ENCODE measurements at places on chromosomes 11 and 22. TPM values are rescaled to one million over a fixed set of nuclear protein-coding genes. Genes with fewer than 3 reads are reported as not detected.

The GRAMD1B gene
- 17.0 TPM for total RNA-seq

The POTEH gene
- total RNA-seq, result not detected

The TTC9C gene
- 50.9 TPM for total RNA-seq

The RAPSN gene
- total RNA-seq, result not detected

The IL10RA gene
- total RNA-seq, result 0.43 TPM

The OVOL1 gene
- 0.85 TPM for total RNA-seq

The DDTL gene
- 2.3 TPM for total RNA-seq

The OR2AG2 gene
- 0.34 TPM for total RNA-seq

The OR5B21 gene
- not detected for total RNA-seq

The OR52I1 gene
- total RNA-seq, result 0.16 TPM

The PDGFB gene
- total RNA-seq, result 0.50 TPM

The HSPB2 gene
- 2.0 TPM for total RNA-seq

The SLC22A25 gene
- 0.10 TPM for total RNA-seq

The FOLR3 gene
- not detected for total RNA-seq

The FGF3 gene
- total RNA-seq, result not detected

DNA sequence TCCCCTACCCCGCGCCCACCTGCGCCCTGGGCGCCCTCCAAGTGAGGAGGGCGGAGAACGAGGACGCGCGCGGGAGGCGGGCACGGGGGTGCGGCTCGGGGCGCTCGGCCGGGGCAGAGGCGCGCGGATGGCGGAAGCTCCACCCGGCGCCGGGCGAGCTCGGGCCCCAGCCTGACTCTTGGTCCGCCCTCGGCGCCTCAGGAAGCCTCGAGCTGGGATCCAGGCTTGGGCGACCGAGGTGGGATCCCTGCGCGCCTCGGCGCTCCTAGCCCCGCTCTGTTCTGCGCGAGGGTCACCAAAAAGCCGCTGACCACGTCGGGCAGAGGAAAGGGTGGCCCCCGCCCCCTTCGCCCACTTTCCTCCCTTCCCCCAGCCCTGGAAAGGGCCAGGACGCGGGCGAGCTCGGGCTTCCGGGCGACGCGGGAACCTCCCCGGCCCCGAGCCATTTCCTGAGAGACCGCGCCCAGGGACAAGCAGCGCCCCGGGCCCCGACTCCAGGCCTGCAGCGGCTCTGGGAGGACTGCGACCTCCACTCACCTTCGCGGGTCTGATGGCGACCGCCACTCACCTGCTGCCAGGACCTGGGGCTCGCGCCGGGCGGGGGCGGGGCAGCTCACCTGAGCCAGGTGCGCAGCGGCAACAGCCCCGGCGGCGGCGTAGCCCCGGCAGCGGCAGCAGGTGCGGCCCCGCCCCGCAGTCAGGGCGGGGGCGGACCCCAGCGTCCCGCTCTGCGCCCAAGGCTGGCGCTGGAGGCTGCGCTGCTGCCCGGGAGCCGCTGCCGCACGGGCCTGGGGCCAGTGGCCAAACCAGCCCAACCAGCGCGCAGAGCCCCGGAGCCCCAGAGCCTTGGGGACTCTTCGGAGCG is 2.2 kb upstream of the SIGIRR start:
- ATAC-seq, result peak; percentile 43

- ATAC-seq, result peak; percentile 43
Measured at GRCh38 chr11:32309530-32310213, 125.7 kb downstream of the WT1 start.

DNA sequence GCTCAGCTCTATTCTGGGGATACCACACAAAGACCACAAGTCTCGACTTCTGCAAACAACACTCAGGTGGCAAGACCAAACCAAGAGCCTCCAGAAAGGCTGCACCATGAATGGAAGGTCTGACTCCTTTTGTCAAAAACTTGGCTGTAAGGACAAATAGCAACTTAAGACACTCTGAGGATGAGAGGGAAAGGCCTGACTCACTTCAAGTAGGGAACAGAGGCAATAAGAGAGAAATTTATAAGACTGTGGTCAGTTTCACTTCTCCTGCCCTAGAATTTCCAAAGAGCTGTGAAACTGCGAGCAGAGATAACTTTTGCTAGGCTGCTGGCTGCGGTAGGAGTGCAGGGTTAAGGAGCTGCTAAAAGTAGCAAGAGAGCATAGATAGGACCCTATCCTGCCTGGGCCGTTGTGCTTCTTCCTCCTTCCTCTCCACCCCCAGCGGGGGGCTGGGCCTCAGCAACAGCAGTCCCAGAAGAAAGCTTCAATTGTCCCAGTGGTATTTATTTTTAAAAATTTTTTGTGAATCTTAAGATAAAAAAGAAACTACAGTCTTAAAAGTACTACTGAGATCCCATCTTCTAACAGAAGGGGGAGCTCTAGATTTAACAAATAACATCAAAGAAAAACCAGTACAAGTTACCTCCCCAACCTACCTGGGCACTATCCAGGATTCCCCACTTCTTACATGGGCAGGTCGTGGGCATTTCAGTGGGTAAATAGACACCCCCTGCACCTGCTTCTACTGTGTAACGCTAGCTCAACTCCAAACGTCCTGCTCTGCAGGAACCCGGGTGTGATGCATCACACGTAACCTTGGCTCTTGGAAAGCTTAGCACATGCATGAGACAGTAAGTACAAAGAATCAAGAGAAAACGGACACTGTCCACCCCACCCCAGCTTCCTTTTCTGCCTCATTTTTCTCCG is 66.4 kb downstream of the SGSM3 start:
- ATAC-seq, result peak; percentile 25

- no peak for ATAC-seq
Measured at GRCh38 chr11:74744277-74744676, 4.4 kb upstream of the RNF169 start.

- ATAC-seq, result no peak
Measured at GRCh38 chr11:14124350-14124749, 161.8 kb downstream of the SPON1 start.

DNA sequence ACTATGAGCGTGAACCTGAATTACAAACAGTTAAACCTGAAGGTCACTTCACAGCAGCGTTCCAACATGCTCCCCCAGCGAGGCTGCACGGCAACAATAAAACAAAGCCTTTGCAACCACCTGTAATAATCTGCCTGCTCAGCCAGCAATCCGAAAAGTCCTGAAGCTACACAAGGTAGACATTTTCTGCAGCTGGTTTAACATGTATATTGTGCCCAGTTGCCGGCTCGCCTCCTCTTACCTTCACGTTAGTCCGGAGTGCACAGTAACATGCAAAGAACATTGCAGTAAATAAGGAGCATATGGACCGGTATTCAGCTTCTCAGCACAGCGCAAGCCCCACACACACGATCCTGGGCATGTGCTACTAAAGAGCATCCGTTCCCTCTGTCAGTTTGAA is 704.3 kb downstream of the DLG2 start:
- no peak for ATAC-seq

DNA sequence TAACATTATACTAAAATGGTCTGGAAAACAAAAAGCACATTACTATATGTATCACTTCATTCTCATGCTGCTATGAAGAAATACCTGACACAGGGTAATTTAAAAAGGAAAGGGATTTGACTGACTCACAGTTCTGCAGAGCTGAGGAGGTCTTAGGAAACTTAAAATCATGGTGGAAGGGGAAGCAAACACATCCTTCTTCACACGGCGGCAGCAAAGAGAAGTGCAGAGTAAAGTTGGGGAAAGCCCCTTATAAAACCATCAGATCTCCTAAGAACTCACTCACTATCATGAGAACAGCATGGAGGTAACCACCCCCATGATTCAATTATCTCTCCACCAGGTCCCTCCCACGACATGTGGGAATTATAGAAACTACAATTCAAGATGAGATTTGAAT is 60.0 kb downstream of the FAM181B start:
- ATAC-seq, result no peak

DNA sequence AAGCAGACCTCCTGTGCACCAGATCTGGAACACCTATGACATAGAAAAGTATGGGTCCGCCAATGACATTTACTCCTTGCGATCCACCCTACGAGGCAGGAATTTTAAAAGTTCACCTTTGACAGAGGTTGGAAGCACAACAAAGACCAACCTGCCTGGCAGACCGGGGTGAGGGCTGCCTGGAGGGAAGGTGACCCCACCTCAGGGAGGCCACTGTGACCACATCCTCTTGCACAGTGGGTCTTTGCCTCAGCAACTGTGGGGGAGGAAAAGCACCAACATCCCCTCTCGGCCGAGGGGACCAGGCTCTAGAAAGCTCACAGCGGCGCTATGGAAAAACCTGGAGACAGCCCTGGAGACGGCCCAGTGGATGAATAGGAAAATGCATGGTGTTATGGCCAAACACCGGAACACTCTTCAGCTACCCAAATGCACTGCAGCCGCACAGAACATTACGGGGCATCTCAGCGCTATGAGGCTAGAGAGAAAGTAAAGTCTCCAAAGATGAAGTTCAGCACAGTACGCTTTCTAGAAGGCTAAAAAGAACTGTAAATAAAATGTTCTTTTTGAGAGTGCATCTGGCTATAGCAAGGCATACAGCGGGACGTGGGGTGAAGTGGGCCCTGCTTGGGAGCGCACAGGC is 1.8 kb upstream of the SHISAL1 start:
- ATAC-seq, result no peak

- ATAC-seq, result no peak
Measured at GRCh38 chr11:59625703-59626102, 10.1 kb upstream of the OSBP start.

Data from motor neuron (in vitro differentiated cells).